ENCODE measurements at places on chromosomes 12 and 14. TPM values are rescaled to one million over a fixed set of nuclear protein-coding genes. Genes with fewer than 3 reads are reported as not detected.

CLEC2B gene
- 4.8 TPM for total RNA-seq

SERPINA6 gene
- not detected for total RNA-seq

CYP27B1 gene
- total RNA-seq: 0.20 TPM

MYF6 gene
- total RNA-seq: not detected

SPX gene
- 1.2 TPM for total RNA-seq

HEATR5A gene
- total RNA-seq: 80.1 TPM

KRT8 gene
- total RNA-seq: 9.3 TPM

TC2N gene
- 0.26 TPM for total RNA-seq

RIMKLB gene
- total RNA-seq: 17.1 TPM

FSCB gene
- not detected for total RNA-seq

CIROP gene
- total RNA-seq: not detected

GPATCH2L gene
- total RNA-seq: 60.9 TPM

MYH6 gene
- not detected for total RNA-seq

SLC6A13 gene
- 0.30 TPM for total RNA-seq

TRHDE gene
- total RNA-seq: 1.6 TPM

AGAP2 gene
- total RNA-seq: 0.20 TPM

PTPRR gene
- total RNA-seq: 0.78 TPM

FAM90A1 gene
- 0.13 TPM for total RNA-seq

CDCA4 gene
- total RNA-seq: 10.0 TPM

PKP2 gene
- total RNA-seq: 1.8 TPM

SLC6A15 gene
- 0.33 TPM for total RNA-seq

TMEM119 gene
- total RNA-seq: 3.9 TPM

DTX3 gene
- total RNA-seq: 24.3 TPM

RTN1 gene
- 2.8 TPM for total RNA-seq

Data from smooth muscle cell of the pulmonary artery (primary cell).